ENCODE measurements at places on chromosomes 16 and 17. TPM values are rescaled to one million over a fixed set of nuclear protein-coding genes. Genes with fewer than 3 reads are reported as not detected.

SLFN12L gene
- total RNA-seq = 0.32 TPM

DNA sequence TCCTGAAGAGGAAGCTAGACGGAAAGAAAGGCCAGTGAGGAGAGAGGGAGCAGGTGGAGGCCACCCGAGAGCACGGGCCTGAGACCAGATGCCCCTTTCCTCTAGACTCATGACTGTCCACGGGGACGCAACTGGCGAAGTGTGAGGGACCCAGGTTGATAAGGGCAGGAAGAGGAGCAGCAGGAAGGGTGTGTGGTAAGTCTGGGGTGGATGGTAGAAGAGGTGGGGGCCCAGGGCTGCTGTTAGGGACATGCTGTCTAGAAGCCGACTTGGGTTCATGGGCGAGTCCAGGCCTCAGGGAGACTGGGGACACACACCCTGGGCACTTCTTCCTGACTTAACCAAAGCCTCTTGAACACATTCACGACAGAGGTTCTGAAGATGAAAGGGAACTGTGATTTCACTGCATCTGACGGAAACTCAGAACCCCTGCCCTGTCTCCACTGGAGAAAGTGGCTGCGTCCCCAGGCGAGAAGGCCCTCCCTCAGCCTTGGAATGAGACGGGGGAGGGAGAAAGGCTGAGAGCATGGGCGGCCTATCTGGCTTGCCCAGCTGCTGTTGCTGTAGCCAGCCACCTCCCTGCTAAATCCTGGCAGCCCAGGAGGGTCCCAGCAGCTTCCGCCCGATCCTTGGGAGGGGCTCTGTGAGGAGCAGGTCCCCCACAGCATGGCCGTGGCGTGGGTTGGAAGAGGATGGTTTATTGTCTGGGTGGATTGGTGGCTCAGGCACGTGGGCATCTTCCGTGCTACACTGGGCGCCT lies 6.0 kb downstream of the HIC1 start:
- DNase-seq = peak; percentile 55

LRRC37B gene
- 4.8 TPM for total RNA-seq

DNA sequence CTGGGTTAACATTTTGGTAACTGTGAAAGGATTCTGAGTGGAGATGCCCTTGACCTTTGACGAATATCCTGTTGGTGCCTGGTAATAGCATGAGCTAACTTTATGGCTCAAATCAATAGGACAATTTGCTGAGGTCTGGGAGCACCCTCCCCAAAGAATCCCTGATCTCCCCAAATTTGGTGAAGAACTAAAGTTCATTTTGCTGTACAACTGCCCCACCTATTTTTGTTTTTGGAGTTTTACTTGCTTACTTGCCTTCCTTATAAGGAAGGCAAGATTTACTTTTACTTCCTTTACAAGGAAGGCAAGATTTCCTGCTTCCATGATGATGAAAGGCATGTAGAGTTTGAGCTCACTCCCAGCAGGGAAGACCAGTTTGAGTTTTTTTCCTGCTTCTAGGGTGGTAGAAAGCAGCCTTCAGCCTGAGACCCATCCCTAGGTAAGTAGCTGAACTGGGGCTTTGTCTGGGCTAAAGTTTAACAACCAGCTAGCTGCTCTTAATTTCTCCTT lies 2.8 kb downstream of the KRTAP4-9 start:
- no peak for DNase-seq

DNA sequence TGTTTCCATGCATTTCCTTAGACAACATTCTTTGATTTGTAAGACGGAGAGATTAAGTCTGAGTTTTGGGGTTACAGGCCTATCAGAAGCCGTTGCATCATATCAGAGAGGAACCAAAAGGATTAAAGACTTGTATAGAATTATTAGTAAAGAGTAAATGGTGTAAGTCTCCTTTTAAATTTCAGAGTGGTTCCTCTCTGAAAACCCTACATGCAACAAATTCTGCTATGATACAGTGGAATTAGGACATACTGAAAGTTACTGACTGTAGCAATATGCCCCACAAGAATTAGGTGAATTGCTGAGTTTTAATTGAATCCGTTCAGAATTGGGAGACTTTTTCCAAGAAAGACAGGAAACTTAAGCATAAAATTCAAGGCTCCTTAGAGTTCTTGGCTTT lies 221.6 kb downstream of the FTO start:
- DNase-seq = no peak

DNA sequence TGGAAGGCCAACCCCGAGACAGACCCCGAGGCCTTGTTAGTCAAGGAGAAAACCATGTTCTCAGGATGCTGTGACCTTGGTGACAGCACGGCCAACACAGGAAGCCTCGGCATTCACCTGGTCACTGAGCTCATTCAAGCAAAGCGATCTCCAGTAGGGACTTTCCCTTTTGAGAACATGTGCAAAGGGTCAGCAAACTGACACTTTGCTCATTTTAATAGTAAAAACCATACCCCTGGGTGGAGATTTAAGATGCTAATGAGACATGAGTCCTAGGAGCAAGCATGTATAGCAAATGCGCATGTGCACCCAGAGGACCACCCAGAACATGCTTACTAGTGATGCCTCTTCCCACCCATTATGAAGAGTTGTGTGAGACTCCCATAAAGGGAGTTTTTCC lies 5.7 kb upstream of the SULT1A2 start:
- DNase-seq = no peak

OTOP2 gene
- total RNA-seq = not detected

KRT9 gene
- total RNA-seq = not detected

GRCh38 chr17:27546624-27547300 lies 84.2 kb upstream of the LGALS9 start:
- DNase-seq = no peak

KCNJ2 gene
- 50.6 TPM for total RNA-seq

DNA sequence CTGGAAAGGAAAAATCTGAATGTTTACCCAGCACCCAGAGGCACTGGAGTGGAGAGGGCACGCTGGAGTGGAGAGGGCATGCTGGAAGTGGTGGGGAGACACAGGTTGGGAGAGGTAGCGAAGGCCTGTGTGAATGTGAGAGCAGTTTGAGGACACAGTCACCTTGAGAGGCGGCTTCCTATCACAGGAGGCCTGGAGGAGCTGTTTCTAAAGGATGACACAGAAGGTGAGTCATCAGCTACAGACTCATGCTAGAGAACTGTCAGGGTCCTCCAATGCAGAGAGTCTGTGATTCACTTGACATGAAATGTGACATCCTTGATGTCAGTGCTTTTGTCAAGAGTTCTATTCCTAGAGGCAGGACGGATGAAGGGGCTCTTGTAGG lies 13.8 kb downstream of the CTRL start:
- DNase-seq = no peak

DNA sequence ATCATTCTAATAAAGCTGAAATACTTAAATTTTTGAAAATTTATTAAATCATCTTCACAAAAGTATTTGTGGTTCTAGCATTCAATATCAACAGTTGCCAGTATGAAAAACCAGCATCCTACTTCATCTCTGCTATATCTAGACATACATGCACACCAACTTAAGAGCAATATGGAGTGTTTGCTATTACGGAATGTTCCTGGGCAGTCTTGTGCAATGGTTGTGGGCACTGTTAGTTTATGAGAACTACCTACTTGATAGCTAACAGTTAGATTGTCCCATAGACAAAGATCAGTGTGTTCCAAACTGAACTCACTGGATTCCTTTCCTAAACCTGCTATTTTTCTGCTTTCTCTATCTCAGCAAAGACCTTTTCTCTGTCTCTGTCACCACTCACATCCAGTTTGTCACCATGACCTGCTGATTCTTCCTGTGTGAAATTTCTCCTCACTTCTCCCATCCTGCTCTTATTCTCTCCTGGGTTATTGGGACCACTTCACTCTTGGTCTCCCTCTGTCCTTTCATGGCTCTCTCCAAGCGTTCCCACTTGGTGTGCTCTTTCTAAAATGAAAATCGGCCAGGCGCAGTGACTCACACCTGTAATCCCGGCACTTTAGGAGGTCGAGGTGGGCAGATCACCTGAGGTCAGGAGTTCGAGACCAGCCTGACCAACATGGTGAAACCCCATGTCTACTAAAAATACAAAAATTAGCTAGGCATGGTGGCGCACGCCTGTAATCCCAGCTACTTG lies 27.7 kb downstream of the CNTROB start:
- no peak for DNase-seq

CCL3 gene
- total RNA-seq = not detected

DNA sequence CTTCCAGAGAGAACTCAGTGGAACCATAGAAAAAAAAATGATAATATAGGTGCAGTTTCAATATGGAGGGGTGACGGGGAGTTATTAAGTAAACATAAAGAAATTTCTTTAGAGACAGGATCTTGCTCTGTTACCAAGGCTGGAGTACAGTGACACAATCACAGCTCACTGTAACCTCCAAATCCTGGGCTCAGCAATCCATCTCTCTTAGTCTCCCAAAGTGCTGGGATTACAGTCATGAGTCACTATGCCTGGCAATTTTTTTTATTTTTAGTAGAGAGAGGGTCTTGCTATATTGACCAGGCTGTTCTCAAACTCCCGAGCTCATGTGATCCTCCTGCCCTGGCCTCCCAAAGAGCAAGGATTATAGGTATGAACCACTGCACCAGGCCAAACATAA lies 48.8 kb downstream of the NLRC5 start:
- DNase-seq = no peak

PIMREG gene
- not detected for total RNA-seq
